ENCODE measurements at places on chromosomes 7 and 10.

DNA sequence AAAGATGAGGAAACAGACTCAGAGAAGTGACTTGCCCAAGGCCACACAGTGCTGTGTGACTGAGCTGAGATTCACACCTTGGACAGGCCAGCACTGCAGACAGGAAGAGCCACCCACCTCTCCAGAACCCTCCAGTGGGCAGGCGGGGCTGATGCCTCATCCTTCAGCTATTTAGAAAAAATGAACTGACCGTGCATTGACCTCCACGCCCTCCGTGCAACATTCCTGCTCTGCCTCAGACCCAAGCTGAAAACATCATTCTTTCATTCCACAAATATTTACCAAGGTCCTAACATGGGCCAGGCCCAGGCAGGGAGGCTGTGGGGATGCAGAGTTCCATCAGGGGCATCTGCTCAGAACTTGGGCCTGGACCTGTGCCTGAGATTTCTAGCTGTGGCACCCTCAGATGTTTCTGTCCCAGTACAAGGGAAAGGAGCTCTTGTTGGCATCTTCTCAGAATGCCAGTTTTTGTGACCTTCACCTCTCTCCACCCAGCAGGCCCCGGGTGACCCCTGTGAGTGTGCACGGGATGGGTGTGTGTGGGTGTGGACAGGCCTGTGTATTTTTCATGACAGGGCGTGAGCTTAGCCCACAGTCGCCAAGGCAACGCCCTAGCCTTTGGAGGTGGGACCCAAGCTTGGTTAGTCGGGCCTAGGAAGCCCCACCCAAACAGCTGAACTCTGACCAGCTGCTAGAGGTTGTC lies 6.5 kb downstream of the VSIR start:
- no peak for DNase-seq
- peaks cover 14% of the 10 kb centered on the region for H3K4me1 ChIP-seq
- H3K36me3 ChIP-seq = no peaks in the 10 kb centered on the region

DNA sequence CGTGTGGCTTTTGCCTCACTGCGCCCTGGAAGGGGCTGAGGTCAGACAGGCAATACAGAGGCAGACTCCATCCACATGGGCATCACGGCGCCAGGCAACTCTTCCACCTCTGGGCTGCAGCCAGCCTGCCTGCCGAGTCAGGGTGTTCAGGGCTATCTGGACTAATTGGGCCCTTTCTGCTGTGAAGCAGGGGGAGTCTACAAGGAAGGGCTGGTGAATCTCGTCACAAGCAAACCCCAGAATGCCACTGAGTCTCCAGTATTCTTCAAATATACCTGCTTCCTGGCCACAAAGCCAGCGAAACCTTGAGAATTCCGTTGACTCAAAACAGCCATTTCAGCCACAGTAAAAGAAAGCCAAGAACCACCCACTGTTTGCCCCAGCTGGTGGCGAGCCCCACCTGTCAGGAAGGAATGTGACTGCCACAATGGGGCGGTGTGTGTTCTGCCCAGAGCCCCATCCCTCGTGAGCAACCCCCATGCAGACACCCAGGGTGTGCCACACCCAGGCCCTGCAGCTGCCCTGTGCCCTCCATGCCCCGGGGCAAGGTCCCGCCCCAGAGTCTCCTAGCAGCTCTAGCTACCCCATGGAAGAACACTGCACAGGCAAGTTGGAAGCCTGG lies 117.3 kb downstream of the FAM53B start:
- peak overlapping the region; percentile 93 for H3K27ac ChIP-seq
- no peaks in the 10 kb centered on the region for H3K27me3 ChIP-seq
- H3K36me3 ChIP-seq = 0 out of 2 replicates have a peak, but pooled peaks cover 2% of the 10 kb centered on the region
- peak; percentile 67 for DNase-seq

- H3K36me3 ChIP-seq = no peaks in the 10 kb centered on the region
- no peak overlapping the region for H3K27ac ChIP-seq
- DNase-seq = no peak
Observed at GRCh38 chr7:1927937-1928644, 258.0 kb downstream of the ELFN1 start.

DNA sequence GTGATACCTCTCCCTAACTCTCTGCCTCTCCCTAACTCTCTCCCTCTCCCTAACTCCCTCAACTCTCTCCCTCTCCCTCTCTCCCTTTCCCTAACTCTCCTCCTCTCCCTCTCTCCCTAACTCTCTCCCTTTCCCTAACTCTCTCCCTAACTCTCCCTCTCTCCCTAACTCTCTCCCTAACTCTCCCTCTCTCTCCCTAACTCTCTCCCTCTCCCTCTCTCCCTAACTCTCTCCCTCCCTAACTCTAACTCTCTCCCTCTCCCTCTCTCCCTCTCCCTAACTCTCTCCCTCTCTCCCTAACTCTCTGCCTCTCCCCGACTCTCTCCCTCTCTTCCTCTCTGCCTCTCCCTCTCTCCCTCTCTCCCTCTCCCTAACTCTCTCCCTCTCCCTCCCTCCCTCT lies 2.0 kb upstream of the PTPRN2 start:
- no peaks in the 10 kb centered on the region for H3K27me3 ChIP-seq
- no peak for DNase-seq
- H3K4me3 ChIP-seq = no peak overlapping the region
- no peaks in the 10 kb centered on the region for H3K36me3 ChIP-seq

- H3K27me3 ChIP-seq = 0 out of 2 replicates have a peak, but pooled peaks cover 2% of the 10 kb centered on the region
- no peak for DNase-seq
- H3K4me3 ChIP-seq = no peak overlapping the region
- H3K4me1 ChIP-seq = no peaks in the 10 kb centered on the region
Observed at GRCh38 chr10:13822490-13822889, 235.7 kb downstream of the PRPF18 start.

- no peaks in the 10 kb centered on the region for H3K27me3 ChIP-seq
- DNase-seq = no peak
- no peaks in the 10 kb centered on the region for H3K36me3 ChIP-seq
- H3K27ac ChIP-seq = no peak overlapping the region
Observed at GRCh38 chr7:157429001-157429679, 92.3 kb downstream of the DNAJB6 start.
